ENCODE measurements at places on chromosomes 4 and X. TPM values are rescaled to one million over a fixed set of nuclear protein-coding genes. Genes with fewer than 3 reads are reported as not detected.

GRCh38 chr4:170990989-170991589 is 822.1 kb upstream of the GALNTL6 start:
- DNase-seq, result no peak

The SPACA5 gene
- not detected for total RNA-seq

DNA sequence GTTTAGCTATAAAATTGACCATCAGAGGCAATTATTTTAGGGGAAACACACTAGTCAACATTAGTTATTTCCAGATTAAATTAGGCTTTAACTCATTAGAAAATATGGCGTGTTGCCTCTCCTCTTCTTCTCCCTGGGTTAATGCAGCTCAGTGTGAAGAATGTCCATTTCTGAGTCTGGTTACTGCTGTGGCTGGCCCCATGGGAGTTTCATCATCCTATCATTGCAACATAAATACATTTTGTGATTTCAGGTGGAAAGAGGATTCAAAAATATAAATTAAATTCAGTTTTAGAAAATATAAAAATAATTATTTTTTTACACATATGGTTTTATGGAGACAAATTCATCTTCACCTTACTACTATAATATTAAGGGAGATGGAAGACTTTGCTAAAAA is 288.5 kb upstream of the ARSJ start:
- DNase-seq, result no peak

DNA sequence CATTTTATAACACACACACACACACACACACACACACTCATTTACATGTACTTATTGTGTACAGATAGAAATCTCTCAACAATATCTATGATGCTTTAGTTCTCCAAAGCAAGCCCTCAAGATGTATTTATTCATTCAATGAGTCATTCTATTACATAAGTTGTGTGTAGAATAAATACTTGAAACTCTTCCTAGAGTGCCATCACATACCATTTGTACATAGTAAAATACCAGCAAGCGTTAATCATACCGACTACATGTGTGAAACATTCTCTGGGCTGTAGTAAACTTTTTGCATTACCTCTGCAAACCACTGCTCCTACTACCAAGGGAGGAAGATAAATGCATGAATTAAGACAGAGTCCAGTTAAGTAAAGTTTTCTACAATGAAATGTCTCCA is 70.9 kb downstream of the EPHA5 start:
- DNase-seq, result no peak

DNA sequence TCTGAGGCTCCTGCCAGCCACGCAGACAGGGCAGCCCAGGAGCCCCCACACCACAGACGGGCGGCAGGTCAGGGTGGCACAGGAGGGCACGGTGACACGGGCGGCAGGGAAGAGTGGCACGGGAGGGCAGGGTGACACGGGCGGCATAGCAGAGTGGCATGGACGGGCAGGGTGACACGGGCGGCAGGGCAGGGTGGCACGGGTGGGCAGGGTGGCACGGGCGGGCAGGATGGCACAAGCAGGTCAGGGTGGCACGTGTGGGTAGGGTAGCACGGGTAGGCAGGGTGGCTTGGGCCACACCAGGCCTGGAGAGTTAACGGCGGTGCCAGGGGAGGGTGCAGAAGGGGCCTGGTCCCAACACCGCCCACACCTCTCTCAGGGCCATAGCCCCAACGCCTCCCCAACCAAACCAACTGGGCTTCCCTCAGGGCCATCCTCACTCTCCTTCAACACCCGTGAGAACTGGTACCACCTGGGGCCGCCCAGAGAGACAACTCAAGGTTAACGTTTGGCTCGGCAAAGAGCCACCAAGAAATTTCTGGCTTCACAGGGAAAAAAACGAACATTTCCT is 3.4 kb downstream of the CTBP1 start:
- DNase-seq, result no peak

DNA sequence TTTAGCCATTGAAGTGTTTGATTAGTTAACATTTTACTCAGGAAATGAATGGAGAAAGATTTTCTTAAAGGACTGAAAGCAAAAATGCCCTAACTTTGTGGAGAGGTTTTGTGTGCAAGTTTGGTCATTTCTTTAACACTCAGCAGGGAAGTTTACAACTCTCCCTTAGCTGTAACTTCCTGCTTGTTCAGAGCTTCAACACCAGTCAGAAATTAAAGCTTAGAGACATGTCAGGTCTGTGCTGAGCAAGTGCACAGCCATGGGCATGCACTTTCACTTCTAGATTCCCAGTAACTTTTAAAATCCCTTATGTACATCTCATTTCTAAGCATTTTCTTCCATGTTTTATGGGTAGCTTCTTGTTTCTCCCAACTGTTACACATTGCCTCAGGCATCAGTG is 326.0 kb downstream of the ACTRT1 start:
- no peak for DNase-seq

The PAK3 gene
- 11.6 TPM for total RNA-seq

- DNase-seq, result no peak
These were observed 192.7 kb upstream of the STS start for GRCh38 chrX:6954836-6955235.

GRCh38 chrX:112800971-112801775 is 39.5 kb downstream of the AMOT start:
- no peak for DNase-seq

The RBBP7 gene
- total RNA-seq, result 92.4 TPM

DNA sequence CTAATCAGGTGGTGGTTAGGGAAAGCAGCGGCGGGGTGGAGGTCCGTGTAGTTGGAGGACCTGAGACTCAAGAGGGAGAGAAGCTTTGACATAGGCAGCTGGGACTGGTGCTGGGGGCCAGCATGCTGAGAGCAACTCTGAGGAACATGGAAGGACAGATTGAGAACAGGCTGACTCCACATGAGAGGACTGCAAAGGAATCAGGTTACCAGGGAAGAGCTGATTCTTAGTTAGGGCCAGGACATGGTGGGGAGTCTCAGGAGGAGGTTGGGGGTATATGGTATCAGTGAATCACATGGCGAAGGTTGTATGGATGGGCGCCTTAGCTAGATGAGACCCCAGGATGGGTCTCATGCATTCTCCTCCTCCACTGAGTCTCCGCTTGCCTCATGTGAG is 264.0 kb upstream of the BOD1L1 start:
- DNase-seq, result no peak

The PNMA6F gene
- not detected for total RNA-seq

- DNase-seq, result no peak
These were observed 752.9 kb downstream of the RPA4 start for GRCh38 chrX:97636473-97637140.

The GNRHR gene
- not detected for total RNA-seq

- DNase-seq, result no peak
These were observed 47.4 kb upstream of the PHOX2B start for GRCh38 chr4:41795796-41796385.

DNA sequence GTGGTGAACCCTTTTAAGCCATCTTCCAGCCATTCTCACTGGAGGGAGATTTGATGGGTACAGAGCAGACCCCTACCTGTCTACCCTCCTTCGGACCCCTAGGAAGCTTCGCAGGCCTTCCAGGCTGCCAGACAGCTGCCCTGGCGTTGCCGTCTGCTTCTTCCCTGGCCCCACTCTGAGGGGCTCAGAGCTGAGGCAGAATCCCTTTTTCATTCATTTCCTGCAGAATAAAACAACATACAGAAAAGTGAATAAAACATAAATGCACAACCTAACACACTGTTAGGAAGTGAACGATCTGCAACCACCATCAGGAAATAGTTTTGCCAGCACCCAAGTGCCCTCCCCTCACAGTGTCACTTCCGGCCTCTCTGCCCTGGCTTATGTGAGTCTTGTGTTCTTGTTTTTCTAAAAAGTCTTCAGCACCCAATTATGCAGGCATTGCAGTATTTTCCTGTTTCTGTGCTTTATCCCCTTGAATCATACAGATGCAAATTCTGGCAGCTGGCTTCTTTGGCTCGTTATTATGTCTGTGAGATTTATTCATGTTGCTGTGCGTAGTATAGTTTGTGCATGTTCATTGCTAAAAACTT is 5.6 kb upstream of the ADD1 start:
- no peak for DNase-seq

The CNKSR2 gene
- total RNA-seq, result 10.4 TPM

The TMEM271 gene
- total RNA-seq, result not detected

Data from thoracic aorta (tissue), 2 donors.